SJSA1 (cell line): ENCODE measurements at places on chromosomes 12 and 14.

DNA sequence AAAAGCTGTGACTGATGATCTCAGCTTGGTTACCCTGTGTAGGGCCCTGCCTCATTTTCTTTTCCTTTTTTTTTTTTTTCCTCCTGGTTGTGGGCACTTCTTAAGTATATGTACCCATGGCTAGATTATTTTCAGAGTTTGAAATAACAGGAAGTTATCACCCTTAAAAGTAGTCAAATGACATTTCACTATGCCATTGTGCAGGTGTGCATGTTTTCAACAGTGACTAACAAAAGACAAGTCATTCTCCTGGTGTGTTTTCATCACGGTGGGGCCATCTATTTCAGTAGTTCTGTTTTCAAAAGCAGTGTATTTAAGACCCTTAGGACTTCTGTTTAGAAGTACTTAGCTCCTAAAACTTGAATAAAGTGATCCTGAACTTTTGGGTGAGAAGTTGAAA is 15.0 kb downstream of the GABARAPL1 start:
- DNase-seq = no peak

- no peak for DNase-seq
These were observed 58.4 kb downstream of the ATP2B1 start for GRCh38 chr12:89650239-89650638.

DNA sequence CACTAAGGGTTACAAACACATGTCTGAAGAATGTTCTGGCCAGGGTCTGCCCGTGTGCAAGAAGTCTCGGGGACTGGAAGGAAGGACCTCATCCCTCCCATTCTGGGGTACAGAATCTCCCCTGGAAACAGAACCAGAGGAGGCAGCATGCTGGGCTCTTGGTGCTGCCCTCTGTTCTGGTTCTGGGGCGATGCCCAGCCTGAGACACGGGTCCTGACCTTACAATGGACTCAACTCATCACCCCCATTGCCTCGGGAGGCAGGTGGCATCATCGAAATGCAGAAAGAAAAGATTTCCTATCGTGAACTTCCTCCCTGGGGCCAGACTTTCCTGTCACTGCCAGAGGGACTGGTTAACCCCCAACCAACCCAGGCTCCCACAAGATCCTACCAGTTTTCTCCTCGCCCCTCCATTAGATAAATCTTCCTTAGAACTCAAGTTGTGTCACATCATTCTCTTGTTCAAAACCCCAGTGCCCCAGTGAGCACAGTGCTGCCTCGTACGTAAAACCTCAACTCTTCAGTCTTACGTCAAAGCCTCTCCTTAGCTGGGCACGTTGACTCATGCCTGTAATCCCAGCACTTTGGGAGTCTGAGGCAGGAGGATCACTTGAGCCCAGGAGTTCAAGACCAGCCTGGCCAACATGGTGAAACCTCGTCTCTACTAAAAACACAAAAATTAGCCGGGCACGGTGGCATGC is 52.1 kb downstream of the PSMA6 start:
- no peak for DNase-seq

DNA sequence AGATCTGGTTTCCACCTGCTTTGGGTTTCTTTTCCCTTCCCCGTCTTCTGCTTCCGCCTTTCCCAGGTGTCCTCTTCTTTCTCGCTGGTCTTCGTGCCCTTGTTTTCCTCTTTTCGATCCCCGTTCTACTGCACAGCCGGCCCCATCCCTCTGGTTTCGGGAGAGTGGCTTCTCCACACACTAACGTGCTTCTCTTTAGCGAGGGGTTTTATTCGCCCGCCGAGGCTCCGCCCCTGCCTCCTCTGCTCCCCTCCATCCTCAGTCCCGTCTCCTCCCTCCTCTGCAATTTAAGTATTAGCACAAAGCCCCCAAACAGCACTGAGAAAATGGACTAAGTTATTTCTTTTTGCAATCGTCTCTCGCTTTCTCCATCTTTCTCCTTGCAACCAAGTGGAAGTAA is at the start of gene SLC7A8:
TSS of gene SLC7A8 (minus strand) at position 182 of the 400 bp plus-strand sequence. CDS start 746 bp downstream, outside the sequence.
- DNase-seq = no peak

DNA sequence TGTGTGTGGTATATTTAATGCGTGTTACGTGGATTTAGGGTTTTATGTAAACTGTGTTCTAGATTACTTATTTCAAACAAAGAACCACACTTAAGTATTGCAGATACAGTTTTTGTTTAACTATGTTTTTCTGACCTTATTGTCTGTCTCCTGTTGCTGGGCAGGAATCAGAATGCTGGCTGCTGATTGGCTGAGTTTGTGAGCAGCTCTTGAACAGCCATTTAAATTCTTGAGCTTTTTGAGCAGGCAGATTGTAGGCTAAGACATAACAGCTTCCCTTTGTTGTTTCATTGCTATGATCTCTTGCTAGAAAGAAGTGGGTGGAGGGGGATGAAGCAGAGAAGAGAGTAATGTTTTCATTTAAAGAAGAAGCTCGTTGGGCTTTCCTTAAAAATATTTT is 52.2 kb downstream of the ATF7IP start:
- peak; percentile 42 for DNase-seq

GRCh38 chr12:57343703-57344378 is 87.0 kb downstream of the R3HDM2 start:
- no peak for DNase-seq

DNA sequence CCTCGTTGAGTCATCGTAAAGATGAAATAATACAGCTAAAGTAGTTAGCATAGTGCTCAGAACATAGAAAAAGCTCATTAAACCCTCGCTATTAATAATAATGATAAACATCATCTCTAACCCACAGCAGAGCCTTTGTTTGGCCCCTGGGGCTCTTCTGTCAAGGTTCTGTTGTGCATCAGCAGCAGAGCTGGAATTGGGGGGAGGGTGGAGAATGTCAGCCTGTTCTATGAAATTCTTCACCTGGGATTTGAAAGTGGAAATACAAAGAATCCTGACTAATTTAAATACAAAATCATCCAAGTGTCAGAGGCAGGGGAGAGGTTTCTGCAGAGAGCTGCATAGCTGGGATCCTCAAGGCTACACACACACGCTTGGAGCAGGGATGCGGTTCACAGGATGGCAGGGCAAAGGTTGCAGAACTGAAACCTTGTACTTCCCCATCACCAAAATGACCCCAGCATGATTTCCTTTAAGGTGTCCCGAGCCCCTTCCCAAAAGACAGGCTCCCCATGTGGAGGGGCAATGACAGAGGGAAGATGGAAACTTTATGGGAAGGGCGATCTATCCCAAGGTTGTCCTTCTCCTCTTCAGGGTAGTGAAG is 71.8 kb downstream of the DAD1 start:
- DNase-seq = no peak

GRCh38 chr12:15186597-15186996 is 34.6 kb downstream of the RERG start:
- no peak for DNase-seq

DNA sequence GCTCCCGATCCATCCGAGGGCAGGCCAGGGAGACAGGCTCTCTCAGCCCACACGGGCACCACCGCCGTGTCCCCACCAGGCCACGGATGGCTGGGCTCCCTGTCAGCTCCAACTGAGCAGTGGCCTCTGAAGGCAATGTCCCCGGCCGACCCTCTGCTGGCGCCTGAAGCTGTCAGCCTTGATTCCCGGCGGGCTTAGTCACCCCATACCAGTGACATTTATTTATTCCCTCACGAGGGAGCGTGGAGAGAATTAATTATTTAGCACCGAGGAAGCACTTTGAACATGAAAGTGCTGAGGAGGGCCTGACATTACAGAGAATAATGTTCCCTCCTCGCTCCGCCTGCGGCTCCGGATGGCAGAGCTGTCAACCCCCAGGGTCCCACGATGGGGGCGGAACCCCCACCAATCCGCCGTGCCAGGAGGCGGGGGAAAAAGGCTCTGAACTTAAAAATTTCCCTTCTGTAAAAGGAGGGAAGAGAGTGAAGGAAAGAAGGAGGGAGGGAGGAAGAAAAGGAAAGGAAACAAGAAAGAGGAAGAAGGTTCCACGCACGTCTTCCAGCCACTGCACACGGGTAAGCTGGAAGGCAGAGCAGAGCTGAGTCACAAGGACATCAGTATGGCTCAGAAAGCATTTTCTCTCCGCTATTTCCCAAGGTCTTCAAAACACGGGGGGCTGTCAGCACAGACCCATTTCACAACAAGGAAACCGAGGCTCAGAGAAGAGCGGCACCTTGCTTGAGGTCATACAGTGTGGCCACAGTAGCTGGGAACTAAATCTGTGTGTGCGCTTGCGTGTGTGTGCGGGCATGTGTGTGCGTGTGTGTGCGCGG is 108.7 kb upstream of the NCOR2 start:
- peak; percentile 87 for DNase-seq

DNA sequence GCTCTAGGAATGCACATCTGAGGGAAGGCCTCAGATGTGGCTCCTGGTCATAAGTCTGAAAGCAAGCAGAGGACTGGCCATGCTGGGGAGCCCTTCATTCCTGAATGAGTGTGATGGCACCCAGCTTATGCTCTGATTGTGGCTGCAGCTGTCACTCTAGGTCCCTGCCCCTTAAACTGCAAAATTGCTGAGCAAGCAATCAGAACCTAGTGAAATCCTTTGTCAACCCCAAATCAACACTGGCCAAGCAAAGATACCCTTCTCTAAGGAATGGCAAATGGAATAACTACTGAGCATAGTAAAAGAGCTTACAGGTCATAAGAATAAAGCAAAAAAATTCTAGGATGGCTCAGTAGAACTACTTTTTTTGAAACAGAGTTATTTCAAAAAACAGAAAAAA is 4.3 kb upstream of the PLEKHG7 start:
- no peak for DNase-seq

DNA sequence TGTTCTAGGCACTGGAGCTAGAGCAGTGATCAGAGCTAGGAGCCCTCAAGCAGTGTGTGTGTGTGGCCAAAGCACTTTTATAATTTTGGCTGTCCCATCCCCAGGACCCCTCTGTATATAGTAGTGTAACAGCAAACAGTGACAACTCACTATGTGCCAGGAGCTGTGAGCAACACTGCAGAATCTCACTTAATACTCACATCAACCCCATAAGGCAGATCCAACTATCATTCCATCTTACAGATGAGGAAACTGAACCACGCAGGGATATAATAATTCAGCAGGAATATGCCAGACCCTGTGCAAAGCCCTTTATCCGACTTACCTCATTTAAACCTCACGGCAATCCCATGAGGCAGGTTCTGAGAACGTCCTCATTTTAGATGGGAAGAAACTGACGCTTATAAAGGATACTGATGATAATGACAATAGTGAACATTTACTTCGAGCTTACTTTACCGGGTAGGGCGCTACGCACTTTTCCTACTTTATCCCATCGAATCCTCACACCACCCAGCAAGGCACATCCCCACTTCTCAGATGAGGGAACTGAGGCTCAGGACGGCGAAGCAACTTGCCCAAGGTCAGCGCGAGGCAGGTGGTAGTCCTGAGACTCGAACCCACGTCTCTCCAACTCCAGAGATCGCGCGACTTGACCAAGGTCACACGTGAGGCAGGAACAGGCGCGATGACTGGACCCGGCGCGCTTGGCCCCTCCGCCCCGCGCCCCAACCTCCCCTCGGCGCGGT is 687 bp downstream of the RAB35 start:
- DNase-seq = peak; percentile 57

DNA sequence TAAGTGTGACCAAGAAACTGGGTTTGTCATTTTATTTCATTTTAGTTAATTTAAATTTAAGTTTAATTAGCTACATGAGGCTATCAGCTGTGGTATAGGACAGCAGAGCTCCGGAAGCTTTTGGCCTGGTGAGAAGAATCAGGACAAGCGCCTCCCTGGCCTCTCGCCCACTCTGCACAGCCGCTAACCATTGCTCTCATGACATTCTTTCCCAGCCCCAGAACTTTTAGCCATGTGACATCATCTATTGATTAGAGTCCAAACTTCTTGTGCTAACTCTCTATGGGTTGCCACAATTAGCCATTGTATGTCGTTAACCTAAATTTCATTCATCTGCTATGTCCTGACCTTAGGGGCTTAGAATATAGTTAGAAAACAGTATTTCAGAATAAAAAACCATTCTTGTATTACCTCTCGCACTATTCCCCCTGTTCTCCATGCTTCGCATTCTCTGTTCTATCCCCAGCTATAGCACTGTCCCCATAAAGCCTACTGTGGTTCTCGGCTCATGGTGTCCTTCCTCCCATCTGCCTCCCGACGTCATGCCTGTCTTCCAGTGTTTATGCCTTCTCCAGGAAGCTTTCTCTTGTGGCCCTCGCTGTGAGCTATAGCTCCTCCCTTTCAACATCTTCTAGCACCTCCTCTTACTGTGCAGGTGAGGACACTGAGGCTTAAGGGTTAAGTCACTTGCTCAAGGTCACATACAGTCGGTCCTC is 23.5 kb downstream of the SSH1 start:
- no peak for DNase-seq

- DNase-seq = no peak
These were observed 50.3 kb downstream of the HECTD4 start for GRCh38 chr12:112331886-112332285.

DNA sequence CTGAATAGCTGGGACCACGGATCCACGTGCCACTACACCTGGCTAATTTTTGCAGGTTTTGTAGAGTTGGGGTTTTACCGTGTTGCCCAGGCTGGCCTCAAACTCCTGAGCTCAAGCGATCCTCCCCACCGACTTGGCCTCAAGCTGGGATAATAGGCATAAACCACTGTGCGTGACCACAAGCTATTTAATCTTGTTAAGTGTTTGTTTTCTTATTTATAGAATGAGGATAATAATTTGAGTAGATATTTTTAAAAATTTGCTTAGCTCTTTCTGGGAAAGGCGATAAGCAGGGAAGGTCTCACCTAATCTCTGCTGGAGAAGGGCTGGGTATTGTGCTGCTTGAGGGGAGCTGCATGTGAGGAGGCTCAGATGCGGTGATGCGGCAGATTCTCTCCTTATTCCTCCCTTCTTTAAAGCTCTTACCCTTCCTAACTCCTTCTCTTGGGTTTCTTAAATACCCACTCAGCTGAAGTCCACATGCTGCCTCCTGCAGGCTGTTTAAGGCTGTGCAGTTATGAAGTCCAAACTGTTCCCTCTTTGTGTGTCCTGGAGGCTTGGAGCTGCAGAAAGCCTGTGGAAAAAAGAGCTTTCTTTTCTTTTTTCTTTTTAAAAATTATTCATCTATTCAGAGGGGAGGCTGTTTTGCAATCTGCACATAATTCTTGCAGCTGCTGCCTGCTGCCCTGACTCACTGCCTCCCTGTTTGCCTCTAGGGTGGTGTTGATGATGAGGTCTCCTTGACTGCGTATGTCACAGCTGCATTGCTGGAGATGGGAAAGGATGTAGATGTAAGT is 37.9 kb downstream of the A2ML1 start:
- peak; percentile 23 for DNase-seq

DNA sequence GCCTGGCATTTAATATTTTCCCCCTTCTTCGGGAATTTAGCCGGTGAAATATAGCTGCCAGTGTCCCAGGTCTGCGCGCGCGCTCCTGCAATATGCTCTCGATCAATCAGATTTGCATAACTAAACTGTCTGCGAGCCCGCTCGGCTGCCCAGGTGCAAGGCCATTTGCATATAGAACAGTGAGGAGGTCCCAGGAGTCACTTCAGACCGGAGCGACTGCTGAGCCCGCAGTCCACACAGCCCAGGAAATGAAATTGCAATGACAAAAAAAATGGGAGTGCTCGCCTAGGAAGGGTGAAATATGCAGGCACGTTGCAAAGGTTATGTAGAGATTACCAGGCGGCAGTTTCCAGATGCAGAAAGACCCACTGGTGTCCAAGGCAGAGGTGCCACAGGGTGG is 228.5 kb downstream of the VRK1 start:
- no peak for DNase-seq

- no peak for DNase-seq
These were observed 228.2 kb upstream of the PWP1 start for GRCh38 chr12:107457362-107457935.
